ENCODE measurements at places on chromosomes 12 and 14.

GRCh38 chr12:28602786-28603185, 412.5 kb downstream of the CCDC91 start:
- no peak for DNase-seq

- DNase-seq = no peak
These were observed 49.1 kb upstream of the KCNH3 start for GRCh38 chr12:49489720-49490119.

GRCh38 chr14:71119075-71119474, 211.8 kb downstream of the PCNX1 start:
- DNase-seq = no peak

DNA sequence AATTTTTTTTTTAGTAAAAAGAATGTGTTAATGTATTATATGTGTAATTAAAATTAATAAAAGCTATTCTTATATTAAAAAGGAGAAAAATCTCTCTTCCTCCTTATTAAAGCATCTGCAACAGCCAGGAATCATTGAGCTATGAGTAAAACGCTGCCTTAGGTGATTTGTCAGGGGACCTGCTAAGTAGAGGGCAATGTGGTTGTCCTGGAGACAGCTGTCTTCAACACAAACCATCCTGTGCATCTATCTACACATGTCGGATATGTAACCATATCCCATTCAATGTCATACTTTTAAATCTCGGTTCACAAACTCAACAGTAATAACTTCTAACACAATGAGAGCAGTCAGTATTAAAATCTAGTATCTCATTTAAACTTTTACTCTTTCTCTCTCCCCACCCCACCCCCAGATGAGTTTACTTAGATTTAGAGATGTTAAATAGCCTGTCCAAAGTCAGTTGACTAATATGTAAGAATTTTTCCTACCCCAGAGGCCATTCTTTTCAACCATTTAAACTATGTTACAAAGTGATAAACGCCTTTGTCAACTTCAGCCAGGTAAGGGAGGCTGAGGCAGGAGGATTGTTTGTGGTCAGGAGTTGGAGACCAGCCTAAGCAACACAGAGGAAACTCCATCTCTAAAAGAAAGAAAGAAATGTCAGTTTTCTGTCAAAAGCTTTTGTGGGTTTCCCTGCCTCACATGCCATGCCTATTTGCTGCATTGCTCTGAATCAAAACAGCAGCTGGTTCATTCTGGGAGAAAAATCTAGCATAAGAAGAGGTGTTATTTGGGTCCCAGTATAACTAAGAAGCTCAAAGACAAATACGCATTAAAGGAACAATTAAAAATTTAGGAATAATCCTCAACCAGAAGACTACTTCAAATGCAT, 413.7 kb upstream of the CCDC196 start:
- DNase-seq = no peak

- DNase-seq = no peak
These were observed 4.7 kb upstream of the NCKAP5L start for GRCh38 chr12:49832836-49833421.

GRCh38 chr14:99250636-99251208, 21.3 kb downstream of the BCL11B start:
- DNase-seq = no peak

GRCh38 chr12:55737581-55738122, 5.3 kb upstream of the GDF11 start:
- DNase-seq = no peak

GRCh38 chr14:34359420-34360117, 102.5 kb downstream of the SPTSSA start:
- no peak for DNase-seq

DNA sequence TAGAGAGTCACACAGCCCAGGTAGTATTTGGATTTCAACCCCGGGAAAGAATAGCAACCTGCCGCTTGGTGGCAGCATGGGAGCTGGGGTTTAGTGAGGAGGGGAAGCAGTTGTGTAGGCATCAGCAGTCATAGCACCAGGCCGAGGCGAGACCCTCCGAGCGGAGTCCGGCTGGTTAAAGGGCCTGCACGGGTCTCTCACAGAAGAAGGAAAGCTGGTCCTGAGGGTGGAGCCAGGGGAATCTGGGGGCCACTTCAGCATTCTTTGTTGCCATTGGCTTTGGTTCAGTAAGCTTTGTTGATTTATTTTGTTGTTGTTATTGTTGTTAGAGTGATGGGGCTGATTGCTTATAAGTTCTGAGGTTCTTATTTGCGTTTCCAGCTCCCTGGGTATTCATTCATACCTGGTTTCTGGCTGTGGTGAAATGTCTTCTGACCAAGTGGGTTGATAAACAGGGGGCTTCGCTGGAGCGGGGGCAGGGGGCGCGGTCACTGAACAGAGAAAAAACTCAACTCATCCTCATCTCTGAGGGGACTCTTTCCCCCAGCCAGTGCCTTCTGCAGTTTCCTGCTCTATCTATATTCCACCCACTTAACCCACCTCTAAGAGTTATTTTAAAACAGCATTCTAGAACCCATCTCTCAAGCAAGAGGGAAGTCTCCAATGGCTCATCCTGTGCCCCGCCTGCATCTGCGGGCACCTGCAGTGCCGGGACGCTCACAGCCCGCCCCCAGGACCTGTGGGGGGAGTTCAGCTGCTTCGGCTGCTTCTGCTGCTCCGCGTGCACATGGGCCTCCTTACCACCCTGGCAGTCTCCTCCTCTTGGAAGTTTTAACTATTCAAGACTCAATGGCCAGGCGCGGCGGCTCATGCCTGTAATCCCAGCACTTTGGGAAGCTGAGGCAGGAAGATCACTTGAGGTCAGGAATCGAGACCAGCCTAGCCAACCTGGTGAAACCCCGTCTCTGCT, 11.6 kb downstream of the CKB start:
- no peak for DNase-seq

DNA sequence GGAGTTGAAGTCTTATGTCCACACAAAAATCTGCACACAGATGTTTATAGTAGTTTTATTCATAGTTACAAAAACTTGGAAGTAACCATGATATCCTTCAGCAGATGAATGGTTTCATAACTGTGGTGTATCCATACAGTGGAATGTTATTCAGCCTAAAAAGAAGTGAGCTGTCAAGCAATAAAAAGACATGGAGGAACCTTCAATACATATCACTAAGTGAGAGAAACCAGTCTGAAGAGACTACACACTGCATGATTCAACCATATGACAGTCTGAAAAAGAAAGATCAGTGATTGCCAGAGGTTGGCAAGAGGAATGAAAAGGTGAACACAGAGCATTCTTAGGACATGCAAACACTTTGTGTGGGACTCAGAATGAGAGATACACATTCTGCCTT, 18.6 kb upstream of the IFNG start:
- no peak for DNase-seq

GRCh38 chr12:115817389-115817788, 460.1 kb downstream of the MED13L start:
- no peak for DNase-seq

GRCh38 chr12:113418213-113418879, 3.8 kb upstream of the SDSL start:
- DNase-seq = no peak

DNA sequence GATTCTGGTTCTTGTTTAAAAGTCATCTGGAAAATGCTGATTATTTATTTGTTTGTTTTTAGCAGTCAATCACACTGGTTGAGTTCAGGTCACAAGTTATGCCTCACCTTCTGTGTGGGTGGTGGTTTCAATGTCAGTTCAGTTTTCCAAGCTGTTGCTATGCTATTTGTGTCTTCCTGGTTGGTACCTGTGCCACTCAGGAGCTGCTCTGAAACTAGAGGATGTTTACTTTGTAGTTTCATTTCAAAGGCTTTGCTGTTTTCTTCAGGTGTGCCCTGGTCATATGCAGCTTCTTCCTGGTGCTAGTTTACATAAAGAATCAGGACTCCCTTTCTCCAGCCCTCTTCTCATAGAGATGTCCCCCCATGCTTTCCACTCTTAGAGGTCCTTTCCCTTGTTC, 75.7 kb upstream of the PPP4R3A start:
- DNase-seq = no peak

DNA sequence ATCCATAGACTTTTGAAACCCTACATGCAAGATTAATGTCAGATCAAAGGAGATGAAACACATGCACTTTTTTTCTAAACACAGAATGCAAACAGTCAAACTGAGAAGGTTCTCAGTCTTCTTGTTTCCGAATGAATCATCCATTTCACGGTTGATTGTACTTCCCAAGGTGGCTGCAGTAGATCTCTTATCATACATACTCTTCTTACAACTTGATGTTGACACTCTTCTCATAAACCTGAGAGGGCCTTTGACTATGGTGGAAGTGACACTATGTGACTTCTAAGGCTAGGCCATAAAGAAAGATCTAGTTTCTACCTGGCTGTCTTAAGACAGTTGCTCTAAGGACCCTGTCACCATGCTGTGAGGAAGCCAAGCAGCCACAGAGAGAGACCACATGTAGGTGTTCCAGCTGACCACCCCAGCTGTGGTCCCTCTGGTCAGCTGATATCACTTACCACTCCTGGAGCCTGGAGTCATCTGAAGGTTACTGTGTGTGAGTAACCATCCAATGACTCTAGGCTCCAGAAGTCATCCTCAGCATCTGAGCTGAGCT, 67.2 kb upstream of the HMGA2 start:
- no peak for DNase-seq

DNA sequence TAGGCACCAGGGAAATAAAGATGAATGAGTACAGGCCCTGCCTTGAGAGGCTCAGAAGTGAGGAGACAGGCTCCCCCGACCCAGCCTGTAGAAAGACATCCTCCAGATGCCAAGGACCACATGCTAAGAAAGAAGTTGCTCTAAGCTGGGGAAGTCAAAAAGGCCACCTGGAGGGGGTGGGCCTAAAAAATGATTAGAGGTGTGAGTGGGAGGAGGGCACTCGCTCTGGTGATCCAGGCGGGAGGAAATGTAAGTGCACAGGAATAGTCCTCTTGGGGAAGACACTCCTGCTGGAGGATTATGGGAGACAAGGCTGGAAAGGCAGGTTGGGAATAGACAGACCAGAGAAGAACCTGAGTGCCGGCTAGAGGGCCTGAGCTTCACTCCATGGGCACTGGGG, 32.2 kb downstream of the SMUG1 start:
- DNase-seq = no peak

GRCh38 chr12:108332791-108333382, 6.2 kb downstream of the CMKLR1 start:
- no peak for DNase-seq

DNA sequence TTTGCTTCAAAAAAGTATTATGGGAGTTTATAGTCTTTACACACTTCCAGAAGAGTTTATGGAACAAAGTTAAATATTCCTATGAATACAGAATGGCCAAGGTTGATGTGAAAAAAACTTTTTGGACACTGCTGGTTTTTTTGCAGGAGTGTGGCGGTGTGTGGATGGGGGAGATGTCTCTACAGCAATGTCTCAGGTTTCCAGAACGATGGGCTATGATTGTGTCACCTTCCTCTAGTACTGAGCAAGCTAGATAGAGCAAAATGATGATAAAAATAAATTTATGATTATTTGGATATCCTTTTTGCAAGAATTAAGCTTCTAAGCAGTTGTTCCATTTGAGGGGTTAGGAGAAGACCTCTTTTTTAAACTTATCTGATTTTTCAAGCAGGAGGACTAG, 37.9 kb downstream of the FBXO34 start:
- no peak for DNase-seq

GRCh38 chr14:32667791-32668190, 270.9 kb upstream of the NPAS3 start:
- no peak for DNase-seq

DNA sequence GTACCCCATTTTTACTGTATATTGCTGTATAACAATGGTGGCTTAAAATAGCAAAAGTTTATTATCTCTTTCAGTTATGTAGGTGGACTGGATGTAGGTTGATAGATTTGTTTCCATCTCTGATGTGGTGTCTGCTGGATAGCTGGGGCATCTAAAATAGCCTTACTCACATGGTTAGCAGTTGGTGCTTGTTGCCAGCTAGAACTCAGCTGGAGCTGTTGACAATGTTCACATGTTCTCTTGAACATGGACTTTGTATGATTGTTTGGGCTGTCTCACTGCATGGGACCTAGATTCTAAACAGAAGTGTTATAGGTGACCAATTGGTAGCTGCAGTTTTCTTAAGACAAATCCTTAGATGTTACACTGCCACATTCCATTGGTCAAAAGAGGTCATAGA, 126.9 kb downstream of the GPHN start:
- no peak for DNase-seq

GRCh38 chr14:56273951-56274350, 155.7 kb downstream of the PELI2 start:
- DNase-seq = no peak

GRCh38 chr12:15963271-15963670, 52.1 kb downstream of the DERA start:
- no peak for DNase-seq

DNA sequence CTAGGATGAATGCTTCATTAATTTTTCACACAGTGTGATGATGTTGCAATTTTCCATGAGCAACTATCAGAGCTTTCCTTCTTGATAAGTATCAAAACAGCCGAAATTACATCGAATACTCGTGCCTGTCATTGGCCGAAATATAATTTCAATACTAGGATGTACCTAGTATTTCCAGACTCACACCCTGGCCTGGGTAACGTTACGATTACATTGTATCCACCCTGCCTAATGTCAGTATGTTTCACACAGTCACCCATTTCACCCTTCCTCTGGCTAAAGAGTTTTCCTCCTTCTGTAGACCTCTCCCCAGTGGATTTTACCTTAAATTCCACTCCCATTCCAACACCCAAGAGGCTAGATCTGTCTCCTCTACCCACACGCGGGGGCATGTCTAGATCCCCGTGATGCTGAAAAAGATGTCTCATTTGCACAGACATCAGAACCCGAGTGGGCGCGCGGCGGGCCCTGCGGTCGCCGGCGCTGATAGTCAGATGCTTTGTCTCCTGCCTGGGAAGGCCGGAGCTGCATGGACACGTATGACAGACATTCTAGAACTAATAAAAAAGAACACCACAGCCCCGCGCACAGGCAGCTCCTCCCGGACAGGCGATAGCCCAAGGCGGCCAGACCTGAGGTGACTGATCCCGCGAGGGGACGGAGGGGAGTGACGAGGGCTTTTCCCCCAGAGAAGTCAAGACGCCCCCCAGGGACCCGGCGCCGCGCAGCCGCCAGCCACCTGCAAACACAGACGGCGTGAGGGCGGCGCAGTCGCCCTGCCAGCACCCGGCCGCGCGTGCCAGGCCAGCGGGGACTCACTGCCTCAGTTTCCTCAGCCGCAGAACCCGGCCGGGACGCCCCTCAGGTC, 723 bp downstream of the KIF21A start:
- peak; percentile 11 for DNase-seq

- DNase-seq = no peak
These were observed 57.9 kb upstream of the SLC38A2 start for GRCh38 chr12:46430340-46430948.

DNA sequence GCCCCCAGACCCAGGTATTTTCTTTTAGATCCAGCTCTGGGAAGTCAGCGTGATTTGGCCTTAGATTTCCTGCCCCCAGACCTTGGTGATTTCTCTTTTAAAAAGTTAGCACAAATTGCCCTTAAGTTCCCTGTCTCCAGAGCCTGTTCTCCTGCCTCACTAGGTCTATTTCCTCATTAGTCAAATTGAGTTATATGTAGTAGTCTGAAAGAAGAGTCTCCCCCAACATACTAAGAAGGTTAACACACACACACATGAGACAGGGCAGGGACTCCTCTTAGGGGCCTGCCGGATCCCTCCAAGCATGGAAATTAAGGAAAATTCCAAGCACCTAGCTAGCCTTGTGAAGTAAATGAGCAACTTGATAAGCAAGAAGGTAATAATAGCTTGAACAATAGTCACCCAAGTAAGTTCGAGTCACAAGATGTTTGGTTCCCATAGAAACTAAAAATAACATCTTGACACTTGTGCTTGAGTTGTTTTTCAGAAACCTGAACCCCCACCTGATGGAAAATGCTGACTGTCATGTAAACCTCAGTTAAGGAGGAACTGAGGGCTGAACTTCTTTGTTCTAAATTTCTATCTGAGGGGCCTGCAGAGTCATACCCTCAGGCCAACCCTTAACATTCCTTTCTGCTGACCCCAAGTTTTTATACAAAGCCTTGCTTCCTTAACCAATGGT, 51.6 kb downstream of the CAND1 start:
- DNase-seq = no peak

All from stimulated activated CD8-positive, alpha-beta memory T cell treated with anti-CD3 and anti-CD28 coated beads, Interleukin-2, amount 100 ng/mL, for 1 hour (primary cell).